ENCODE measurements at places on chromosomes 2 and 18. TPM values are rescaled to one million over a fixed set of nuclear protein-coding genes. Genes with fewer than 3 reads are reported as not detected.

- no peak for DNase-seq
Observed at GRCh38 chr18:3485153-3486149, 35.5 kb downstream of the TGIF1 start.

DNA sequence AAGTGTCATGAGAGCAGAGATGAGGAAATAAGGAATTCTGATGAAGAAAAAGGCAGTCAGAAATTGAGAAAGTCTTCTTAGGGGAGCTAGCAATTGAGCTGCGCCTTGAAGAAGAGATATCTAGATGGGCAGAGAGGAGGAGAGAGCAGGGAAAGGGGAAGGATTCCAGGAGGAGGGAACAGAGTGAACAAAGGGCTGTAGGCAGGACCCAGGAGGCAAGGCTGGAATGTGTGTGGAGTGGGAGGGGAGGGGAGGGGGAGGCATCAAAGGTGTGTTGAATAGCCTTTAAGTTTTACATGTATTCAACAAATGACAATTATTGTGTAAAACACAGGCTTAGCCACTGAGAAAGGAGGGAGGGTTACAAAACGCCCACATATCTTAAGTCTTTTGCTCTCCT is 164.5 kb downstream of the TDRD15 start:
- DNase-seq, result no peak

DNA sequence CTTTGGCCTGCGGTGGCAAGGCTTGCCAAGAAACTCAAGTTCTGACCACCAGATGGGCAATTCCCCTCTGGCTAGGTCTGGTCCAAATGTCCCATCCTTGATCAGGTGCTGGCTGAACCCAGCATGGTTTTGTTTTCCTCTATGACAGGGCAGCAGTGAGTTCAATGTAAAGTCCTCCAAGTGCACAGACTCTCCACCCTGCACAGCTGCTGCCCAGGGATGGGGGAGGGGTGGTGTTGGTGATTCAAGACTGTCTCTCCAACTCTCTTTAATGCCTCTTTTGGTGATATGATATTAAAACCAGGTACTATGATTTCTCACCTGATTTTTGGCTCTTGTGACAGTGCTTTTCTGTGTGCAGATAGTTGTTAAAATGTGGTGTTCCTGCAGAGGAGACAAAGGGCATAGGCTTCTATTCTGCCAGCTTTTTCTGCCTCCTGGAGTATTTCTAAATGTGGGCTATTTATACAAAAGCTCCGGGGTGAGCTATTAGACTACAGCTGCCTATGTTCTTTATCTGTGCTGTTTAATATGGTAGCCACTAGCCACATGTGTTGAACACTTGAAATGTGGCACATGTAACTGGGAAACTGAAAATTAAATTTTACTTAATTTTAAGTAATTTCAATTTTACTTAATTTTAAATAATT is 64.0 kb upstream of the STK39 start:
- DNase-seq, result no peak

DNA sequence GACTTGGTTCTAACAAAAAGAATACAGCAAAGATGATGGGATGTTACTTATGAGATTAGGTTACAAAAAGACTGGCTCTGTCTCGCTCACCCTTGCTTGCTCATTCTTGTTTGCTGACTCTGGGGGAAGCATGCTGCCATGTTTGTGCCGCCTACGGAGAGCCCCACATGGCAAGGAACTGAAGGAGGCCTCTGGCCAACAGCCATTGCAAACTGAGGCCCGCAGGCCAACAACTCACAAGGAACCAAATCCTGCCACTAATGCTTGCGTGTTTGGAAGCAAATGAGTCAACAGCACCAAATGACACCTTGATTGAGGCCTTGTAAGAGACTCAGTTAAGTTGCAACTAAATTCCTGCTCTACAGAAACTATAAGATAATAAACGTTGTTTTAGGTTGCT is 297.6 kb upstream of the STON1 start:
- DNase-seq, result no peak

- DNase-seq, result no peak
Observed at GRCh38 chr2:137220438-137220993, 455.2 kb downstream of the THSD7B start.

GRCh38 chr2:162184821-162185450 is 32.9 kb upstream of the GCG start:
- no peak for DNase-seq

- DNase-seq, result no peak
Observed at GRCh38 chr2:158270536-158270935, 168.9 kb downstream of the UPP2 start.

DNA sequence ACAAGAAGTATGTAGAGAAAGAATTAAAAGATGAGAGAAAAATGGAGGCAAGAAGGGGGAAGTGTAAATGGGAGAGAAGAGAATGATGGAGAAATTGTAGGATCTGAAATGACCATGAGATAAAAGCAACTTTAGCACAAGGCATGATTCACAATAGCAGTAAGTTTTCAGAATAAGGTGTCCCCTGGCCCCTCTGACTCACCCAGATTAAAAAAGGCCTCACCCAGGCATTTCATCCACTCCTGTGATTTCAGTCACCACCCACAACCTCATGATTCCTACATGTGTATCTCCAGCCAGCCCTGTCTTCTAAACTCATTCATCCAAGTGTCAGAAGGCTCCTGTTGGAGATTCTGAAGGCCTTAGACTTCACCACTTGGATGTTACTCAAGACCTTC is 56.6 kb downstream of the SP100 start:
- no peak for DNase-seq

DNA sequence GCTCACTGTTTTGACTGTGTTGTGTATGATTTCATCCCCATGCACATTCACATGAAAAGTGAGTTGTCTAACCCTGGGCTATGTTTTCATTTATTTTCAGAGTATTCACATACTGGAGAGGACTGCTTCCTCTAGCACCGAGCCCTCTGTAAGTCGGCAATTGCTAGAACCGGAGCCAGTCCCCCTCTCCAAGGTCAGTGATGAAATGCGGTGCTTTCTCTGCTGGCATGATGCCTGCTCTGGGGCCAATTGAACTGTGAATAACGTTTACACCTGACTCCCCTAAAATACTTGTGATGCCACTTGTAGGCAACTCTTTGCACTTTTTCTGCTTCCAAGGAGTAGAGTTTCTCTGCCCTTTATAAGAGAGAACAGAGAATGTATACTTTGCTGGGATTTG is 126.9 kb downstream of the PRKRA start:
- no peak for DNase-seq

GRCh38 chr18:6280211-6280743 is 134.4 kb downstream of the L3MBTL4 start:
- DNase-seq, result no peak

DNA sequence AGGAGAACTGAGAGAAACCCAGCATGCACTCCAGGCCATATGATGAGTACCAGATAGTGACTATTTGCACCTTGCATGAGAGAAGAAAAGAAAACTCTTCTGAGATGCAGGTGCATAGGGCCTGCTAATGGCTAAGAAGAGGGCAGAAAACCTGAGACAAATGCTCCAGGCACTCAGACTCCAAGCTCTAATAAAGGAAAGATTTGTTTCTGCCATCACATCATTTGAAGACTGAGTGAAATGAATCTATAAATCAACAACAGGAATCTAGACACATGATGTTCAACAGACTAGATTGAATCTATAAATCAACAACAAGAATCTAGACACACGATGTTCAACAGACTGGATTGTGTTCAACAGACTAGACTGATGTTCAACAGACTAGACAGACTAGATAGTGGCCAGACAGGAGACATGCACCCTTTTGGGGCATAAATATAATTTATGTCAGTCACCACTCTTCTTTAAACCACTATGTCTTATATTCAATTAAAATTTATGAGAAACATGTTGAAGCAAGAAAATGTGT is 482.7 kb upstream of the UBE2E3 start:
- no peak for DNase-seq

- no peak for DNase-seq
Observed at GRCh38 chr2:59713577-59713976, 839.9 kb downstream of the BCL11A start.

GRCh38 chr2:100628506-100628905 is 65.7 kb downstream of the PDCL3 start:
- DNase-seq, result no peak

Gene AGXT
- not detected for total RNA-seq

GRCh38 chr18:45569566-45570275 is 45.6 kb upstream of the SLC14A2 start:
- DNase-seq, result no peak

Gene TXNL4A
- total RNA-seq, result 37.4 TPM

Gene TCF23
- not detected for total RNA-seq

DNA sequence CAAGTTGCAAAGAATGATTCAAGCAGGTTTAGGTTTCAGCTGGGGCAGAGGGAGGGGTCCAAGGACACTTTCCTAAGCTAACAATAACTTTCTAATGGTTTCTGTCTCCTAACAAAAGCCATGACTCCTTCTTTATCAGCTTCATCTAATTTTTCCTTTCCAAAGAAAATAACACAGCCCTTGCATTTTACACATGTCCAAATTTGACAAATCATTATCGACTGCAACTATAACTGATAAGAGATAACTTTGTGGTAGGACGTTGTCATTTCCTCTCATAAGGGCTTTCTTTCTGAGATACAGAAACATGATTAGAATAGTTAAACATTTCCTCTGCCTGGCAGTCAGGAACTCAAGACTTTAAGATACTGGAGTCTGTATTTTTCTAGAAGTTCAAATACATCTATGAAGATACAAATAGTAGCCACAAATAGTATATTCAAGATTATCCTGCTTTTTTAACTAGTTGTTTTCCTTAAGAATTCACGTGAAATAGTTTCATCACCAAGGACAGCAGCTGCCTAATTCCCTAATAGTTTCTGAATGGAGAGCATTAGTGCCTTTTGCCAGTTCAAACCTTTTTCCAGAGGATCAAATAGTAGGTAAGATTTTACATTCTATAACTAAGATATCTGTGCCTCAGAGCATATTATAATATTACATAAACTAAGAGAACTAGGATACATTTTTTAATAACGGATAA is 263.2 kb downstream of the EXOC6B start:
- no peak for DNase-seq

Gene TLK1
- 8.6 TPM for total RNA-seq

GRCh38 chr18:13424363-13424762 is 205.8 kb downstream of the LDLRAD4 start:
- no peak for DNase-seq

Gene HDLBP
- total RNA-seq, result 198 TPM

Gene RNF144A
- 35.0 TPM for total RNA-seq

Gene DSG2
- total RNA-seq, result 16.7 TPM

Gene RAD51AP2
- not detected for total RNA-seq

Gene TFCP2L1
- 0.54 TPM for total RNA-seq

GRCh38 chr2:43102366-43103092 is 123.9 kb downstream of the ZFP36L2 start:
- no peak for DNase-seq

DNA sequence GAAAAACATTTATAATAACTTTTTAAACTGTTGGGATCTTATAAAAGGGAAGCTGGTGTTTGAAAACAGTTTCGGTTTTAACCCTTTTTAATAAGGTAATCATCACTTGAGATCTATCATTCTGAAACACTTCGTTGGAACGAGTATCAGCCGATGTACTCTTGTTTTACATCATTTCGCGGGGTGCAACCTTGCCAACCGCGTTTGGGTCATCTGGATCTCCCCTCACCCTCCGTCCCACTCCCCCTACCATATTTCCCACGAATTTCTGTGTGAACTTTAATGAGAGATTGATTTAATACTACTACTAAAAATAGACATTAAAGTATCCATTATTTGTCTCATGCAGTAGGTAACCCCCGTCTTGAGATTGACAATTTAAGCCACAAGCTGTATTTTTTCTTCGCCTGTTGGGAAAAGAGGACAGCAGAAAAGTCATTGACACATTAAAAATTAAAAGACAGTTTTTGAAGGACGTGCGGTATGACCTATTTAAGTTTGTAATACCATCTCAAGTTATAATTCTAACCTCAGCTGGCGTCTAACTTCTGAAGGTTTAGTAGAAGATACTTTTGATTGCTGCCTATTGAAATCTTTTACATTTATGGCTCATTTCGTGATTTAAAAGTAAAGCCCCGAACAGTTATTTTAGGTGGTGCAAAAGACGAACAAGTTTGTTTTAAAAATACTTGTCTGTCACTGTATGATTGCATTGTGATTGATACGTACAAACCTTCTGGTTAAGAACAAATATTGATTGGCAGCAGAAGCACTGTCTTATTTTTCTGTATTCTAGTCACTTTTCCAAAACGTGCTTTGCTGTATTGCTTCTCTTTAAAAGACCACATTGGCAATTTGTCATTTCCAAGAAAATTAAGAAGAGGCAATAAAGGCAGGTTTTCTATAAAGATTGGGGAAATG is 1.5 kb downstream of the CREB1 start:
- DNase-seq, result no peak

GRCh38 chr2:124894199-124894598 is 869.1 kb downstream of the CNTNAP5 start:
- no peak for DNase-seq

GRCh38 chr2:215136669-215137328 is 1.6 kb downstream of the ABCA12 start:
- no peak for DNase-seq

Gene FAHD2B
- 28.3 TPM for total RNA-seq

GRCh38 chr2:58010599-58010998 is 36.0 kb upstream of the VRK2 start:
- DNase-seq, result no peak

Gene CPSF3
- 31.5 TPM for total RNA-seq

DNA sequence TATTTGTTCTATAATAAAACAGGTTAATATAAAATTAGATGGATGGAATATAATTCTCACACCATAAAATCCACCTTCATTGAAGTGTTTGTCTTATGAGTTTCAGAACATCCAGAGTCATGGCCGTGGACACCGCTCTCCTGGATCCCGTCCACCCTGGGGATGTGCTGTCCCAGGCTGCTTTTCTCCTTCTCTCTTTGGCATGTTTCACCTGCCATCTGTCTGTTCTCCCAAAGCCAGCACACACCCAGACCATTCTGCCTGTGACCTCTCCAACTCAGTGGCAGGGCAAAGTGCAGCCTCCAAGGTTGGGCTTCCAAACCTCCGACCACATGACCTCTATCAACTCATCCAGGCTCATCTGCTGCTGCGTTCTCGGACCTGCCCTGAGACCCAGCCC is 104.7 kb downstream of the MYT1L start:
- no peak for DNase-seq

- DNase-seq, result no peak
Observed at GRCh38 chr18:79980585-79980984, 7.8 kb downstream of the TXNL4A start.

Gene HOXD1
- not detected for total RNA-seq

Gene MGAT4A
- total RNA-seq, result 6.7 TPM

- DNase-seq, result no peak
Observed at GRCh38 chr2:223797811-223798721, 39.3 kb downstream of the AP1S3 start.

All from hematopoietic multipotent progenitor cell (in vitro differentiated cells).